ENCODE measurements at places on chromosomes 2 and 18.

DNA sequence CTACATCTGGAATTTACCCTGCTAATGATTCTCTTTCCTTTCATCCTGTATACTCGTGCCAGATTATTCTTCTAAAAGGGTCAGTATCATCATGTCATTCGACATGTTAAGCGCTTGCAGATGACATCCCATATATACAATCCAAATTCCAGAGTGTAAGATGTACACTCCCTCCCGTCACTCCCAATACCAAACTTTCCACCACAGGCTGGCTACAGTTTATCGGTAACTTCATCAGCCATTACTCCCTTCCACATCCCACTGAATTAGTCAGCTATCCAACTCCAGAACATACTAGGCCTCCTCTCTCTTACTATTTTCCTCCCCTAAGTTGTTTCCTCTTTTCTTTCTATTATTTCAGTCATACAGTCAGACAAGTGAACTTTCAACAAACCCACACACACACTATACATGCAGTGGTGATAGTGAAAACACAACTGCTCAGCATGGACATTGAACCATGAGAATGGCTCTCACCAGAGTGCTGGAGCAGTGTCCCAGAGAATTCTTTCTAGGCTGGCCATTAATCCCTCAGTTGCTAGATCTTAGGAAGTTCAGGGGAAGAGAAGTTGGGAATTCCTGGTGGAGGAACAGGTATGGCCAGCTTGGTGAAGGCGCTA, 10.6 kb upstream of the NMI start:
- DNase-seq, result no peak

- DNase-seq, result no peak
These were observed 28.1 kb downstream of the SLC40A1 start for GRCh38 chr2:189552334-189552990.

DNA sequence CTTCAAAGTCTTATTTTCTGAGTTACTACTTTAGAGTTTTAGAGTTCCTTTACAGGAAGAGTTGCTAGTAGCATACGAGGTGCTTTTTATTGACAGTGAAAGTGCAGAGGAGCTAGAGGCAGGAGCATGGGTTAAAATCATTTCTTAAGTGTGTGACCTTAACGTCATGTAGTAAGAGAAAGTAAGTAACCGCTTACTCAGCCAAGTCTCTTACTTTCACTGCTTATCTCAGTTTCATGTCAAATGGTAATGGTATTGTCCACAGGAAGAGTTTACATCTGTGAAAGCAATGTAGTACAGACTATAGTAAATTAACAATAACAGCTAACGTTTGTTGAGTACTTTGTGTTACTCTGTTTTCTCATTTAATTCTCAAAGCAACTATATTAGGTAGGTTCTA, 12.6 kb downstream of the NDUFAF7 start:
- no peak for DNase-seq

- no peak for DNase-seq
These were observed 533.4 kb downstream of the ERBB4 start for GRCh38 chr2:212005085-212005671.

DNA sequence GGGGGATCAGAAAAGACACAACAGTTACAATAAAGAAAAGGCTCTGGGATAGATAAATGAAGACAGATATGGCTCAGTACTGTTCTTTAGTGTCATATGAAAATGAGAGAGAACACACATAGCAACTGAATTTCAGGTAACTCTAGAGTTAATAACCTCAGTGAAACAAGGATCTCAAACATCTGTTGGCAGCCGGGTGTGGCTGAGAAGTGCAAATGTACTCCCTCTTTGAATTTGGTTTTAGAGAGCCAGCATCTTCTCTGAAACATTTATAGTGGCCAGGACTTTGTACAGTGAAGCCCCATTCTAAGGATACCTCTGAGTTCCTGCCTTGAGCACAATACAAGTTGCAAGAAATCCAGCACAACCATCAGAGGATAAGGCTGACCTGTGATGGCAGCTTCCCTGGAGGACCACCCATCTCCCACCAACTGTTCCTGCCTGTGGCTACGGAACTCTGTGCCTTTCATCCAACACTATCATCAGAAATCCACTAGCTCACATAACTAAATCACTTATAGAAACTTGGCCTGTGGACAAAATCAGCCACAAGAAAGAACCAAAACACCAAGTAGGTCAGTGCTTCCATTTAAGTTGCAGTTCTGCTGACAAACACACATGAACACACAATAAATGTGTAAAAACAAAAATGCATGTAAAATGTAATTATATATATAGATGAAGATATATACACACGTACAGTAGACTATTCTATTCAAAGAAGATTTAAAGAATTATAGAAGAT, 37.3 kb upstream of the PEX13 start:
- DNase-seq, result no peak

DNA sequence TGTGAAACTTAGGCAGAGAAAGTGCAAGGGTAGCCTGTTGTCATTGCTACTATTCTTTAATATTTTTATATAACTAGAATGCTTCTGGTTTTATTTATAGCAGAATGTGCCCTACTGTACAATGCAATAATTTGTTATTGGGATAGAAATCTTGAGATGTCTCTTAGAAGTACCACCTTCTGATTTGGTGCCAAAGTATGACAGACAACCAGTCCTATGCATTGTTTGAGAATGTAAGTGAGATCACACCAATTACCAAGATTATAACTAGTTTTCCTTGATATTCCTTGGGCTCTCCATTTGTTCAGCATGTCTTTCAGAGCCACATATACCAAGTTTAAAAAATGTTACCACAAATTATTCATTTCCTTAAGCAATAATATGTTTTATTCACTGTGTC, 399.7 kb downstream of the CPS1 start:
- DNase-seq, result no peak

- no peak for DNase-seq
These were observed 47.5 kb upstream of the ACSL3 start for GRCh38 chr2:222813177-222813843.

GRCh38 chr2:72883356-72883962, 3.7 kb upstream of the SPR start:
- DNase-seq, result no peak

- no peak for DNase-seq
These were observed 590 bp downstream of the EIF2B4 start for GRCh38 chr2:27369471-27370025.

DNA sequence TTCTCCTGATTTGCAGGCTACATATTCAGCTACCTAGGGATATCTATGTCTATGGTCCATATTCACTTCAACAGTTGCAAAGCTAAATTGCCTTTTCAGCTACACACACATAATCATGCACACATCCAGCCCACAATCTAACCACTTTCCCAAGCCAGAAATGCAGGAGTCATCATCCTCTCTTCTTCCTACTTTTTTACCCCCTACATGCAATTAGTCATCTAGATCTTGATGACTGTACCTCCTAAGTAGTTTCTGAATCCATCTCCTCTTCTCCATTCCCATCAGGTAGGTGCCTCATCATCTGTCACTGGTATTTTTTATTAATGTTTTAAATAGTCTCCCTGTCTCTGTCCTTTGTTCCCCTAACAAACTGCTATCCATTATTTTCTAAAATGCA, 23.7 kb upstream of the SPRED2 start:
- DNase-seq, result no peak

DNA sequence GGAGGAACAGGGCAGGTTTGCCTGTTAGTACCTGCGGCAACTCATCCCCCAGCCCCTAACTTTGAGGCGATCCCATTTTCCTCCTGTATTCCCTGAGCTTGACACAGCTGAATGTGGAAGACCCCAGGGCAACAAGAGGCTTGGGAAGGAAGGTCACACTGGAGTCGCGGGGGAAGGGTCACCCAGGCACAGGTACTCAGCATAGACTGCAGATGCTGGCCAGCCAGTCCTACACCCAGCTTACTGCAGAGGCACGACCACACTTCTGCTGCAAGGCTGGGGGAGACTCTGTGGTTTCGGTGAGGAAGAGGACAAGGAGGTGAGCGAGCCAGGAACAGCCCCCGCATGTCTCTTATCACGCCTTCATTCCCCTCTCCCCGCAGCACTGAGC, 91.5 kb downstream of the MALT1 start:
- DNase-seq, result no peak

DNA sequence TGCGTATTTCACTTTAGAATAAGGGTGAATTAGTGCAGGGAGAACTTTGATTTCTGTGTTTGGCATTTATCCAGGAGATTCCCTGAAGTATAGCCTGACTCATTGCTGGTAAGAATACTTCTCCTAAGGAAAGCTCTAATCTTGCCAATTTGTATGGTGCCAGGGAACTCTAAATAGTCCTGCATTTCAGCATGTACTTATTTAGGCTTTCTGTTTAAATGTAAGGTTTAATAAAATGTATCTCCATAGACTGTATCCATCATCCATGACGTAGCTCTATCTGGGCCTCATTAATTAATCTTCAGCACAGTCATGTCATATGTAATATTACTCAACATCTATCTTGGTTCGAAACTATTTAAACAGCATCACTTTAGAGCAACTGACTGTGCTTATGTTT, 127.7 kb downstream of the DOK6 start:
- no peak for DNase-seq
